ENCODE measurements at places on chromosomes 3 and 15.

GRCh38 chr15:29612701-29613100, 209.6 kb downstream of the TJP1 start:
- DNase-seq, result no peak

GRCh38 chr3:197508461-197508860, 47.3 kb downstream of the BDH1 start:
- DNase-seq, result no peak

DNA sequence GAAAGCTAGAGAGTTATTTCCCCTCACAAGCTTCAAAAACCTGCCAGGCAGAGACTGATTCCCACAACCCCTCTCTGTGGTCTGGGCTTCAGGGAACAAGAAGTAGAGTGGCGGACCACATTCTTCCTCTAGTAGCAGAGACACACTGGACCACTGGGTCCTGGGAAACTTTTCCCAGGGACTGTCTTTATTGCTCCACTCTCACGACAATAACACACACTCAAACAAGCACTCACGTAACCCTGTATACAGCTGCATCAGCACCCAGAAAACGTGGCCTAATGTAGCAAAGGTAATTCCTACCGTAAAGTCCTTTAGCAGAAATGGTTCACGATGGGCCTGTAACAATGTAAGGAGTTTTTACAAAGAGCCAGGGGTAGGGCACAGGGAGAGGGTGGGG, 27.6 kb downstream of the CPOX start:
- DNase-seq, result no peak

DNA sequence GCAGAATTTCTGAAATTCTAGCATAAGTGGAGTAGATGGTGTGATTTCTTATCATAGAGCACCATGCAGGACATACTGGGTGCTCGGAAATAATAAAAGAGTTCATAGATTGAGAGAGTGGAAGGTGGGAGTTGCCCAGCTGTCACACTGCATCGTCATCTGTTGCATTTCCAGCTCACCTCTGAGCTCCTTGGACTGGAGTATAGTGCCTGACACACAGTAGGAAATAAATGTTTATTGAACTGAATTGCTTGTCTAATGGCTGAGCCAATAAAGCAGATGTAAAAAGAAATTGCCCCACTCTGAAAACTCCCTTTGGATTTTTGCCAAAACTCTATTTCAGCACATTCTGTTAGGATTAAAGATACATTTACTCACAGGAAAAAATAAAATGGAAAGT, 108.9 kb upstream of the UBE2E1 start:
- no peak for DNase-seq

- no peak for DNase-seq
These were observed 295.7 kb downstream of the UNC13C start for GRCh38 chr15:54273928-54274327.

DNA sequence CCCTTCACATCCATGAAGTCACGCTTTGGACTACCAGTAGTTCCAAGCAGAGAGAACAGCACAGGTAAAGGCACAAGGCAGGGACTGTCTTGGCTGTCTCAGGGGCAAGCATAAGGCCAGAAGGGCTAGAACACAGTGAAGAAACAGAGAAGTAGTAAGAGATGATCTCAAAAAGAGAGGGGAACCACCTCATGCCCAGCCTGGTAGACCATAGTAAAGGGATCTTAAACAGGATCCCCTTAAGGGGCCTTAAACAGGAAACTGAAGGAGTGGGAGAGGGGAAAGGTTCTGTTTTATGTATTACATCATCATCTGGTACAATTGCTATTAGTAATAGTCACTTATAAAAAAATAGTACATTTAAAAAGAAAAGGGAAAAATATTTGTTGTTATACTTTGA, 25.8 kb downstream of the P2RY1 start:
- DNase-seq, result no peak

- no peak for DNase-seq
These were observed 53.2 kb upstream of the FSTL1 start for GRCh38 chr3:120503727-120504616.

DNA sequence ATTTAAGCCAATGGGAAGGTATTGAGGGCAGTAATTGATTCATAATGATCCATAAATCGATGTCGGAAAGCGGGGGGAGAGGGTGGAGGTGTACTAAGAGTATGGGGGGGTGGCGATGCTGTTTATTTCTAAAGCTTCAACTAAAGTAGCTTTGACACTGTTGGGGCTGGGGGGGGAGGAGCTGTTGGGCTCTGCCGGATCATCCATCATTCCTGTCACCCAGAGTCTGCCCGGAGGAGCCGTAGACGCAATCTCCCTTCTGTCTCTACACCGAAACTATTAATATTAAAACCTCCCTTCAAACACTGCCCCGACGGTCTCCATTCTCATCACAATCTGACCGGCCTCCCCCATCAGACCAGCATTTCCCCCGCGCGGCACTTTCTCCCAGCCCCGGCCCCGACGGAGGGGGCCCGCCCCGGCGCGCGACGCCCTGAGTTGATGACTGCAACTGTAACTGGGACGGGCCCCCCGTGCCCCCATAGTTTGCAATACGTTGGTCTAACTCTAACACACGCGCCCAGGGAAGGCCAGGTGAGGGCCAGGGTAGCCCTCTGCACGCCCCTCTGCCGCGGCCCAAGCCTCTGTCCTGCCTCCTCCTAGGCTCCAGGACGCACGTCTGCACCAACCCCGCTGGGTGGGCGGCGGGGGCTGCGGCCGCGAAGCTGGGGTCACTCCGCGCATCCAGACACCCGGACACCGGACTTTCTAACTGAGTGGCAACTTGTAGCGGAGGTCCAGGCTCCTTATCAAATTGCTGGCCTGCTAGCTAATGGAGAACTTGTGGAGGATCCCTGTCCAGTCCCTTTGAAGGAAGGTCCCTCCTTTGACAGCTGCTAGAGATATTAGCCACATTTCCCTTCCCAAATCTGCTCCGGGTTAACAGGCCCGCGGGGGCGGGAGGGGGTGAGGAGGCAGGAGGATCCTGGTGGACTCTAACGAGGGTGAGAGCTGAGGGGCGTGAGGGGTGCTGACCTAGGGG, 212.0 kb downstream of the MEIS2 start:
- no peak for DNase-seq

- peak; percentile 71 for DNase-seq
These were observed 328.3 kb downstream of the THSD4 start for GRCh38 chr15:71443538-71443937.

DNA sequence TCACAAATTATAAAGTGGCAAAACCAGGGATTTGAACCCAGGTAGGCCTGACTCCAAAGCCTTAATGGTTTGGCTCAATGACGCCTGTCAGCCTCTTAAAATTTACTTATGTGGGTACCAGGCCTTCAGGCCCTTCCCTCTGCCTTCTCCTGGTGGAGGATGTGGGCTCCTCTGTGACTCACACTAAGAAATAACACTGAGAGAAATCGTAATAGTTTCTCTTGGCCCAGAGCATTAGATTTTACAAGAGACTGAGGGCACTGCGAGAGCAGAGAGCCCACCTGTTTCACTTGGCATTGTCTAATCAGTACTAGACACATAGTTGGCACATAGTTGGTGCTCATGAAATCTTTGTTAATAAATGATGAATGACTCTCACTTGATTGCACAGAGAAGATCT, 505.2 kb downstream of the SHQ1 start:
- no peak for DNase-seq

DNA sequence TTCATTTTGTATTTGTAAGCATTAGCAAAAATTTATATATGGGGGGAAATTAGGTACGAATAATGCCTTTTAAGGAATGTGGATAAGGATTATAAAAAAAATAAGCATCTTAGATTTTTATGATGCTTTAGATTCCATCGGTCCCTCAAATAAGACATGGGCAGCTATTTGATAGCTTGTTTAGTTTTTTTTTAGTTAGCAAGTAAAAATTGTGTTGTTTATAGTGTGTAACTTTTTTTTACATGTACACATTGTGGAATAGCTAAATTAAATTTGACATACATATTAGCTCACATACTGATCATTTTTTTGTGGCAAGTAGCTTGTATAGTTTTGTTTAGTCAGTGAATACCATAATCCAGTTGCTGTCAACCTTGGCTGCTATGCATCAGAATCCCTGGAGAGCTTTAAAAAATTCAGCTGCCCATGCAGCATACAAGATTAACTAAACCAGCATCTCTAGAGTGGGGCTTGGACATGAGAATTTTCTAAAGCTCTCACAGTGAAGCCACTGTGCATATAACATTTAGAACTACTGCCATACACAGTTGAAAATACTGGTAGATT, 53.9 kb downstream of the TMOD3 start:
- no peak for DNase-seq

DNA sequence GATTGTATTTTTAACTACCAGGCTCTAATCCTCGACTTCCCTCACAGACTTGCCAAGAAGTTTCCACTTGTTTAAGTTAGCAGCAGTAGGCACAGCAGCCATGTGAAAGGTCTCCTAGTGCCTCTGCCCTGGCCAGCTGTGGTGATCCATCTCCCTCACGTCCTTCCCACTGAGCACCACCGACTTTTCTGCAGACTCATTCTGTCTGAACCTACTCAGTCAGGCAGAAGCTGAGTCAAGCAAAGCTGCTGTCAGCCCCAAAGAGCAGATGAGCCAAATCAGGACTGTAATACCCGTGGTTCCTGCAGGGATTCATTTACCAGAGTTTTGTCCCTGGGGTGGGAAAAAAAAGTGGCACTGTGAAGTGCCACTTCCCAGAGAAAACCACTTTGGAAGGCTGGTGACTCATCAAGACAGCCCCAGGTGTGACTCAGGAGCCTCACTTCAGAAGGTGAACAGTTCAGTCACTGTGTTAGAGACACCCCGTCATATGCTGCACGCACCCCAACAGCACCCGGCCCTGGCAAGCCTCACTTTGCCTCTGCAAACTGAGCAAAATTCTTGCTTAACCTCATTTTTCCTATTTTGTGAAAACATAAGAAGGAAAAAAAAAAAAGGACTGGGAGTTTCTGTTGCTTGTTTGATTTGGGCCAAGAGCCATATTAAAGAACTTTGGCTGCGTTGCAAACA, 76.0 kb downstream of the WWTR1 start:
- no peak for DNase-seq

- DNase-seq, result no peak
These were observed 47.0 kb upstream of the PPIB start for GRCh38 chr15:64209680-64210334.
